Stimulated activated CD8-positive, alpha-beta memory T cell treated with anti-CD3 and anti-CD28 coated beads, Interleukin-4, amount 100 ng/mL, for 24 hours (primary cell): ENCODE measurements at places on chromosomes 2 and 18.

- DNase-seq, result no peak
Observed at GRCh38 chr2:133940134-133940533, 313.7 kb upstream of the MGAT5 start.

GRCh38 chr2:167335541-167335992 lies 447.3 kb downstream of the XIRP2 start:
- DNase-seq, result no peak

DNA sequence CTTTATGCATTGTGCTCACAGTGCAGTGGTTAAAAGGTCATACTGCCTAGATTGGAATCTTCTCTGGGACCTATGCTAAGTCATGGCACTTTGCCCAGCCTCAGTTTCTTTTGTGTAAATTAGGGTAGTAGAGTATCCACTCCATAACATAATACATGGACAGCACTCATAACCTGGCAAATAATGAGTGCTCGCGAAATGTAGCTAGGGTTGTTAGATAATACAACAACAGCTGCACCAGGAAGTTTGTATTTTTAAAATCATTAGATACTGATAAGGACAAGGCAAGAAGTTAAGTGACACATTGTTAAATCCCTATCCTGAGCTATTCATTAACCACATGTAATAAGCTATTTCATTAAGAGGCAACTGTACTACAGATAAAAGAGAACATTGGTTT lies 13.8 kb upstream of the PLA2R1 start:
- no peak for DNase-seq

DNA sequence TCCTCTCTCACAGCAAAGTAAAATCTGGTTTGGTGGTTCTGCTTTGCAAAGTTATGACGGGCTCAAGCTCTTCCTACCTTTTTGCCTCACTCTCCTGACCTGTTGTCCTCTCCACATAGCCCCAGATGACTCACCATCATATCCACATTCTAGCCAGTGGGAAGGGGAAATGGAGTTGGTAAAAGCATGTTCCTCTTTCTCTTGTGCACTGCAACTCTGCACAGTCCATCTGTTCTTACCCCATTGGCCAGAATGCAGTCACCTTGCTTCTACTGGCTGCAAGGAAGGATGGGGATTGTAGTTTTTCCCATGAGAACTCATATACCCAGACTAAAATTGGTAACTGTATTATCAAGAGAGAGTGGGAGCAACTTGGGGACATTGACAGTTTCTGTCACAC lies 50.4 kb upstream of the SMIM21 start:
- DNase-seq, result no peak

DNA sequence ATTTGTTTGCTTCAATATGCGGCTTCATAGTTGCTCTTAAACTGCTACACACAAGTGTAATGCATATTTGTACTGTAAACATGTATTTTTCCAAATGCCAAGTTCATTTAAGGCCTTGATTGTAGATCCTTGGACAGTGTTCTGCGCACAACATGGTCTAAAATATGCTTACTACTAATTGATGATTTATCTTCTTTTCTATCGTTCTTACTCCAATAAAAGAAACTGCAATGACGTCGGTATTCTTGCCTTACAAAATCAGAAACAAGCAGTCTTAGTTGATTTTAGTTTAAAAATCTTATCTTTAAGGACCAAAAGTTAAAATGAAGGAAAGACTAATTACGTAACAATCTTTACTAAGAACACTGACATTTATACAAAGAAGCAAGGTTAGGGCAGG lies 224.3 kb upstream of the SMAD7 start:
- no peak for DNase-seq

DNA sequence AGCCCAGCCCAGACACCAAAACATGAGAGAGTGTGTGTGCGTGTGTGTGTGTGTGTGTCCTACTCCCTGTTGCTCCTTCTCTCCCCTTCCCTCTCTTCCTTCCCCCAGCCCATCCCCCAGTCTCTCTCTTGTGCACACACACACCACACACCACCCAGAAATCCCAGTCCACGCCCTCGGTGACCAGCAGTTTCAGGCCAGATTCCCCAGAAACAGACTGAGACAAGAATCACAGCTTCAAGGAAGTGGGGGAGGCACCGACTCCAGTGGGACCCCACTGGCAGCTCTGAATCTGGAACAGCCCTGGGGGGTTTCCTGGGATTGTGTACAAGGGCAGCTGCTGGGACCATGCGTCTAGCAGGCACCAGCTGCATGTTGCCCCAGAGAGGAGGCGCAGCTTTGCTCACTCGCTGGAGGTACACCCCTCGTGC lies 113.5 kb downstream of the NDUFA10 start:
- no peak for DNase-seq
